ENCODE measurements at places on chromosomes 16 and 17.

DNA sequence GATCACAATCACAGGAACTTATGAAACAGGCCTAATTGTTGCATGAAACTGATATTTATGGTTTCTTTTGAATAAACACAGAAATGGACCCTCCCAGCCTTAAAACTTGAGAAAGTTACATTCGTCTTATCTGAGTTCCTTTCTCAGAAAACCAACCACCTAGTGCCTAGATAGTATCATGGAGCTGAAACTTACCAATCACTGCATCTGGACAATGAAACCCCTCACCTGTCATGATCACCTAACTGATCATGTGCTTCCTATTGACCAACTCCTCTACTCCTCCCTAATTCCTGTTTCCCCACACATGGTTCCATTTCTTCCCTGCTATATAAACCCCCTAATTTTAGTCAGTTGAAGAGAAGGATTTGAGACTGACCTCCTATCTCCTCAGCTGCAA is 216.1 kb downstream of the SLC39A11 start:
- no peak for DNase-seq

- no peak for DNase-seq
Observed at GRCh38 chr16:1425616-1426370, 5.1 kb upstream of the PERCC1 start.

DNA sequence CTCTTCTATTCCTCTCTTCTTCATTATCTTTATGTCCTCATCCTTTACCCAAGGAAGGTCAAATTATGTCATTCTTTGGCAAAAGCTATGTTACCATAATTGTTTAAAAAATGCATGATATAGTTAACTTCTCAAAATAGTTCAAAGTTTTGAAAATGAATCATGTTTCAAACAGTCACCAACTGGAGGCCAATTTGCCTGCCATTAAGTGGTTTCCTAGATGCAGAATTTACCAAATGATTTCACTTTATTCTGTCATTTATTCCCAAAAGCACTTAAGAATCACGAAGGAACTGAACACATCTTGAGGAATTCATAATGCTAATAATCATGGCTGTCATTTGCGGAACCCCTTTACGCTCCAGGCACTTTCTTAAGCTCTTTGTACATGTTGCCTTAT is 190.9 kb upstream of the CDH11 start:
- no peak for DNase-seq

DNA sequence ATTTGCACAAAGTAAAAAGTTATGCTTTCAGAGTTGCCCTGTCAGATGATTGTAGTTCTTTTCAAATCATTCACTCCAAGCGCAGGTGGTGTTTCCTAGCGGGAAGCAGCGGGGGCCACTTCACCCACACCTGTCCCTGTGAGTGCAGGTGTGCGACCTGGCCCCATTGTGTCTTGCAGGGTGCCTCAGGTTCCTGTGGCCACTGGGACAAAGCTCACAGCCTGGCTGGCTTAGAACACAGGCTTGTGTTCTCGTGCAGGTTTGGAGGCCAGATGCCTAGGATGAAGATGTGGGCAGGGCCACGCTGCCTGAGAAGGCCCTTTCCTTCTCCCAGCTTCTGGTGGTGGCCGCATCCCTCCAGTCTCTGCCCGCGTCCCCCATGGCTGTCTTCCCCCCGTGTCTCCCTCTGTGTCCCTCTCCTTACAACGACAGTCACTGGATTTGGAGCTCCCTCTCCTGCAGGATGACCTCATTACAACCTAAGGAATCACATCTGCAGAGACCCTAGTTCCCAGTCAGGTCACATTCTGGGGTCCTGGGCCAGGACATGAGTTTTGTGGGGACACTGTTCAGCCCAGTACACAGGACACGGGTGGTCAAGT is 90.5 kb downstream of the NPIPB11 start:
- no peak for DNase-seq
